ENCODE measurements at places on chromosomes 11 and 22. TPM values are rescaled to one million over a fixed set of nuclear protein-coding genes. Genes with fewer than 3 reads are reported as not detected.

GRCh38 chr22:26658161-26658560 lies 773 bp downstream of the MIAT start:
- no peak for DNase-seq

- DNase-seq = no peak
Measured at GRCh38 chr11:43631732-43632131, 48.8 kb upstream of the HSD17B12 start.

DNA sequence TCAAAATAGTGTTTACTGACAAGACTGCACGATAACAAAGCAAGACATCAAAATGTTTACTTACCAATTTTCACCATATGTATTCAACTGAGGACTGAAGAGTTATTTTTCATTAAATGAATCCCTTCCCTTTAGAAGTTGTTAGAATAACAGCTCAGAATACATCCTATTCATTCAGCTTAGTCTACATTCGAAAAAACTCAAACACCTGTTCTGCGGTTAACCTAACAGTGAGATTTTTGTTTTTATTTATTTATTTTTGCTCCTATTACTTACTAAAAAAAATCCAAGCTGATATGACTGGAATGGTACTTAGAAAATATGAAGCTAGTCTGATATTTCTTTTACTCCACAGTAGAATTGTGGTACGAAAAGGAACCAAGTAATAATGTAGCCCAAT lies 10.0 kb downstream of the KCNA4 start:
- DNase-seq = no peak

DNA sequence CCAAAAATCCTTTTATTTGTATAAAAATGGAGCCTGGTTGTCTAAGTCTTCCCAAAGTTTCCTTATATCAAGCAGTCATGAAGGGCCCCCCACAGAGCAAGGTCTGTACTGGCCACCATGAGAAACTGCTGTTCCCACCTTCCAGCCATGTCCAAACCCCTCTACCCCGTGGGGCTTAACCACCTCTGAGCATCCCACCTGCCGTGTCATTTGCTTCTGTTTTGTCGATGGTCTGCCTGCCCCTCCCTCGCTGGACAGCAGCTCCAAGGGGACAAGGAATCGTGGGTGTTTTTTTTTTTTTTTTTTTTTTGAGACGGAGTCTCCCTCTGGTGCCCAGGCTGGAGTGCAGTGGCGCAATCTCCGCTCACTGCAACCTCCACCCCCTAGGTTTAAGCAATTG lies 11.1 kb upstream of the ANO1 start:
- no peak for DNase-seq

- no peak for DNase-seq
Measured at GRCh38 chr11:123033895-123034294, 28.0 kb downstream of the HSPA8 start.

- no peak for DNase-seq
Measured at GRCh38 chr11:131274233-131274632, 96.2 kb upstream of the NTM start.

DNA sequence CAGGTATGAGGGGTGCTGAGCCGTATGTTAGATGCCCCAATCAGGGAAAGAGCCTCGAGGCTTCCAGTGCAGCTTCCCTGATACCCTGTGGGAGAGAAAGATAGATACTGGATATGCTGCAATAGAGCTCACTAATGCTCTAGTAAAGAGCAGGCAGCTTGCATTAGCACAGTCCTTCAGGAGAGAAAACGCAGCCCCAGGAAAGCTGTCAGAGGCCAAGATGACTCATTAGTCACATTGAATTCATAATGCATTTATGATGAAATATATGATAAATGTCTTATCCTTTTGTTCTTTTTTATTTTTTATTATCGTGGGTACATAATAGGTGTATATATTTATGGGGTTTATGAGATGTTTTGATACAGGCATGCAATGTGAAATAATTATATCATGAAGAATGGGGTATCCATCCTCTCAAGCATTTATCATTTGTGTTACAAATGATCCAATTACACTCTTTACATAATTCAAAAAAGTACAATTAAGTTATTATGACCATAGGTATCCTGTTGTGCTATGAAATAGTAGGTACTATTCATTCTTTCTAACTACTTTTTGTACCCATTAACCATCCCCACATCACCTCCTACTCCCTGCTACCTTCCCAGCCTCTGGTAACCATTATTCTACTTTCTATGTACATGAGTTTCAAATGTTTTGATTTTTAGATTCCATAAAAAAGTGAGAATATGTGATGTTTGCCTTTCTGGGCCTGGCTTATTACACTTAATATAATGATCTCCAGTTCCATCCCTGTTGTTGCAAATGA lies 94.5 kb upstream of the TOP3B start:
- no peak for DNase-seq

- no peak for DNase-seq
Measured at GRCh38 chr11:64415996-64416728, 57.2 kb downstream of the RPS6KA4 start.

GRCh38 chr11:117444256-117444655 lies 116.6 kb downstream of the CEP164 start:
- DNase-seq = no peak

- no peak for DNase-seq
Measured at GRCh38 chr11:64321533-64321932, 3.6 kb downstream of the PRDX5 start.

DNA sequence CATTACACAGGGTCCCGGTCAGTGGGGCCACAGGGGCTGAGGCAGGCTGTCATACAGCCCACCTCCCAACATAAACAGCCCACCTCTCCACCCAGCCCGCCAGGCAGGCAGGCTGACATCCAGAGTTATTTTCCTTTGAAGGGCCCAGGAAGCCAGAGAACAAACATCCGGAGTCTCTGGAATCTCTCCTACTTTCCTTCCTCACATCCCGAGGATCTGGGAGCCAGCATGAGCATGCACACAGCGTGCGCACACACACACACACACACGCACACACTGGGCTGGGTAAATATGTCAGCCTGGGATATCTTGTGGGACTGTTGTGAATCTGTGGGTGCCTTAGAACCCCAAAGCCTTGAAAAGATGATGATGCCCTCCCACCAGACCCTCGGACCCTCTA lies 55.4 kb downstream of the PDE2A start:
- no peak for DNase-seq

DNA sequence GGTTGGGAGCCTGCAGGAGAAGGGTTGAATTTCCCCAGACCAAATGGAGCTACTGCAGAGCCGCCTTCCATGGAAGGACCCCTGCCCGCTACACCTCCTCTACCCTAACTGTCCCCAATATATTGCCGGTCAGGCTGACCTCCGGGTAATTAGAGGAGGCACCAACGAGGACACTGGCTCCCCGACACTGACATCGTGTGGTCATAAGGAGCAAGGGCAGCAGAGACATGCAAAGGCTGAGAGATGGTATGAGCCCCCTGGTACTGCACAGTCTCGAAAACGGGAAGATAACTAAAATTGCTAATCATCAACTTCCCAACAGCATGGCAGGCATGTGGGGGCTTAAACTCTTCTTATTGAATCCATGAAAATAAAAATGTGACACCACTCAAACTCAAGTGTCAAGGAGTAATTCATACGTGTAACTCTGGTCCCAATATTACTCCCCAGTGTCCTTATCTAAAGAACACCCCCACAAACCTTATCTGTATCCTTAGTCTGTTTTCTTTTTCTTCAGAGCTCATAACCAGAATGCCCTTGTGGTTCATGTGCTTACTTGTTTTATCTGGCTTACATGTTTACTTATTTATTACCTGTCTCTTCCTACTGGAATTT lies 4.4 kb downstream of the CAVIN3 start:
- DNase-seq = peak; percentile 26

- no peak for DNase-seq
Measured at GRCh38 chr11:35610631-35611030, 7.6 kb upstream of the FJX1 start.

- no peak for DNase-seq
Measured at GRCh38 chr11:87368151-87368550, 330.4 kb downstream of the TMEM135 start.

DNA sequence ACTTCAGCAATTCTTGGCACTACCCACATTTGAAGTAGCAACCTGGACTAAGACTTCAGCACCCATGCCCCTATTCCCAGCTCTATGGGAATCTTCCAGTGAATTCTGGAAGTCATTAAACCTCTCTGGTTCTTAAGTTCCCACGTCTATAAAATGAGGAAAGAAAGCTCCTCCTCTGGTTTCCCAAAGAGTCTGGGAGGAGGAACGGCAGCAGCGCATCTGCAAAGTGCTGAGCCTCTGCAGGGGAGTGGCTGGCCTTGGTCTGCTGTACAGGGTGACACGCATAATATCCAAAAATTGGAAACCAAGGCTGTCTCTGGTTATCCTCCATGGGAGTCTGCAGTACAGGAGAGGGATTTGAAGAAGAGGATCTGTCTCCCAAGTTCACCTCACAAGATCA lies 73.6 kb upstream of the TP53I11 start:
- DNase-seq = no peak

DNA sequence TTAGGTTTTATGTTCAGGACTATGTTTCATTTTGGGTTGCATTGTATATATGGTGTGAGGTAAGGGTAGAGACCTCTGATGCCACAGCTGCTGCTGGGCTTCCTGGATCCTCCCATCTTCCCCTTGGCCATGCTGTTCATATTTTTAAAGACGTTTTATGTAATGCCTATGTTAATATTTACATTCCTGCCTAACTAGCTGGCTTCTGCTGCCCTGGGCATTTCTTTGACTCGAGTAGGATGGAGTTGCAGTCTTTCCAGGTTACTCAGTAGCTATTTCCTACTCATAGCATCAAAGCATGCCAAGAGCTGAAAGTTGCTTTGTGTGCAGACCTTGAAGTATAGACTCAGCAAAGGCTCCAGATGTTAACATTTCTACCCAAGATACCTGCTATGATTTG lies 220.5 kb upstream of the CADM1 start:
- no peak for DNase-seq

- no peak for DNase-seq
Measured at GRCh38 chr22:36773935-36774334, 2.0 kb downstream of the IFT27 start.

- DNase-seq = no peak
Measured at GRCh38 chr11:32065865-32066629, 24.8 kb upstream of the RCN1 start.

- DNase-seq = no peak
Measured at GRCh38 chr11:47257177-47257516, 649 bp upstream of the NR1H3 start.

- no peak for DNase-seq
Measured at GRCh38 chr11:75655605-75656004, 13.2 kb downstream of the MAP6 start.

- no peak for DNase-seq
Measured at GRCh38 chr11:2812371-2812991, 73.1 kb downstream of the CDKN1C start.

Gene HEPHL1
- total RNA-seq = not detected

Gene IGF2
- total RNA-seq = 31.7 TPM

Gene C22orf15
- not detected for total RNA-seq

Gene MPPED1
- not detected for total RNA-seq

Gene APOA1
- total RNA-seq = not detected

Gene KIRREL3
- total RNA-seq = not detected

Gene HARBI1
- not detected for total RNA-seq

Gene APLNR
- 4.3 TPM for total RNA-seq

Gene ZDHHC24
- 10.2 TPM for total RNA-seq

Gene IFT27
- total RNA-seq = 16.0 TPM

Measured in thoracic aorta (tissue), 2 donors.